ENCODE measurements at places on chromosomes 1 and 21.

- no peak for DNase-seq
Observed at GRCh38 chr1:32892368-32893197, 6.3 kb downstream of the HPCA start.

DNA sequence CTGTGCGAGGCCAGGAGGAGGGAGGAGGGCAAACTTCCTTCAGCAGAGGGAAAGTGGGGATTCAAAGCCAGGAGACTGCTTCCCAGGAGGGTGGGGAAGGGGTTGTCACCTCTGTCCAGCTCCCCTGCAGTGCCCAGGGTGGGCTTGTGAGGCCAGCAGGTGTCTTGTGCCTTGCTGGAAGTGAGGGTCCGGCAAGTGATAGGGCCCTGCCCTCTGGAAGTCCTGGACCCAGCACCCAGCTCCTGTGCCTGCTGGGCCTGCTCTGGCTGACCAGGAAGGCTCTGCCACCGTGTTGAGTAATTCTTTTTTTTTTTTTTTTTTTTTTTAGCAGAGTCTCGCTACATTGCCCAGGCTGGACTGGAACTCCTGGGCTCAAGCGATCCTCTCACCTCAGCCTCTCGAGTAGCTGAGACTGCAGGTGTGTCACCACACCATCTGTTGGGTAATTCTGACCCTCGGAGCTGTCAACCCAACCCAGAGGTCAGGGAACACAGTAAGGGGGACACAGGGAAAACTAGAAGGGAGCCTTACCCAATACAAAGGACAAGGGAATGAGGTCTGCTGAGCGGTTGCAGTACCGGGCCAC is 1.0 kb downstream of the BEST4 start:
- DNase-seq: no peak

- DNase-seq: no peak
Observed at GRCh38 chr1:109167001-109167506, 46.7 kb upstream of the SARS1 start.

GRCh38 chr1:63486629-63487028 is 36.4 kb downstream of the ITGB3BP start:
- no peak for DNase-seq

GRCh38 chr1:90505806-90506205 is 211.3 kb downstream of the BARHL2 start:
- no peak for DNase-seq

GRCh38 chr1:224497714-224498573 is 63.3 kb upstream of the WDR26 start:
- DNase-seq: peak; percentile 17

DNA sequence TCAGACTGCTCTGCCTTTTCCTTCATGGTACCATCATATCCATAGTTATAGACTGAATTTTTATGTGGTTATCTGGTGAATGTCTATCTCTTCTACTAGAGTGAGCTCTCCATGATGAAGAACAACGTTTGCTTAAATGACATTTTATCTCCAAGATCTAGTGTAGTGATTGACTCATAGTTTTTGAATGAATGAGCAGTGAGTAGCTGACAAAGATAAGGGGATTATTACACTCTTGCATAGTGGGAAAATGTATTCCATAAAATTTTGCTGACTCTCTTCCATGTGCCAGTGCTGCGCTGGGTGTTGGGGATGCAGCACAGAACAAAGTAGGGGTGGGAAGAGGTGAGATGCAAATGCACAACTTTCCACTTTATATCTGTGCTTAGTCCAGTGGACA is 147.7 kb downstream of the TGFB2 start:
- no peak for DNase-seq

DNA sequence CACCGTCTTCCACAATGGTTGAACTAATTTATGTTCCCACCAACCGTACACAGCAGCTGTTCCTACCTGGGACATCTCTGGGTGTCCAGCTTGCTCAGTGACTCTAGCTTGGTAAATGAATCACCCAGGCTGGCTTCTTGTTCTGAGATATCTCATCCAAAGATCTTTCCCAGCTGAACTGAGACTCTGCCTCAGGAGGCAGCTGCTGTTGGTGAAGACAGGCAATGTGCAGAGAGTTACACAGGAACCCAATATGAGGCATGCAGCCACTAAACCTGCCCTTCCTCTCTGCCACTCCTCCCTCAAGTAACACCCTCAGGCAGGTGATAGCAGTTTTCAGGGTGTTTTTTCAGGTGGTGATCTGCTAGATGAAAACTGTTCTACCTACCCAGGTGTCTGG is 14.0 kb upstream of the FOXO6 start:
- DNase-seq: no peak

DNA sequence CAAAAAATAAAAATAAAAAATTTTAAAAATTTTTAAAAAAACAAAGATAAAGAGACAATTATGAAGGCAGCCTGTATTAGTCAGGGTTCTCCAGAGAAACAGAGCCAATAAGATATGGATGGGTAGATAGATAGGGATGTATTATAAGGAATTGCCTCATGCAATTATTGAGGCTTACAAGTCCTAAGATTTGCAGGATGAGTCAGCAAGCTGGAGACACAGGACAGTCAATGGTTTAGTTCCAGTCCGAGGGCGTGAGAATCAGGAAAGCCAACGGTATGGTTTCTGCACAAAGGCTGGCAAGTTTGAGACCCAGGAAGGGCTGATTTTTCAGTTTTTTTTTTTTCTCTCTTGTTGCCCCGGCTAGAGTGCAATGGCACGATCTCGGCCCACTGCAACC is 24.1 kb upstream of the EIF4G3 start:
- DNase-seq: no peak

GRCh38 chr1:229567109-229567868 is 8.8 kb upstream of the ABCB10 start:
- DNase-seq: no peak

DNA sequence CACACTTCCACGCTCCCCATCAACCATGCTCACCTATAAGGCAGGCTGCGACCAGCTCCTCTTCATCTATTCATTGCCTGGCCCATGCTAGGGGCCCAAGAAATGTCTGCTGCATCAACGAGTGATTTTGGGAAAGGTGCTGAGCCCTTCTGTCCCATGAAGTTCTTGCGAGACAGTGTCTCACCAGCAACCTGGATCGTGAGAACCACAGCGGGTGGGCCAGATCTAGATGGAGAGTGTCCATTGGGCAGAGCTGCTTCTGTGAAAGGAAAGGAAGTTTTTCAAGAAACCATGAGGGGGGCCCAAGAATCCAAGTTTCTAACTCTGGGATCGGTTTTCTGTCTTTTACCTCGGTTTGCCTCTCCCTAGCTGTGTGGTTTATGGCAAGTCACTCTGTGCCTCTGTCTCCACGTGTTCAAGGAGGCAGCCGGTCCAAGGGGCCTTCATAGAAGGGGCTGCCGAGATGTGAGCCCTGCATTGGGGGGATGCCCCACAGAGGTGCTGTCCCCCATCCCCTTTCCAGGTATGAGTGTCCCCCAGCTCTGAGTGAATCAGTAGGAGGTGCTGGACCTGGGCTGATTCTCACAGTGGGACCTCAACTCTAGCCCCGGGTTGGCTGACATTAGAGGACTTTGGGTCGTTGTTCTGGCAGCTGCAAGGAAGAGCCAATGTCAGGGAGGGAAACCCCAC is 8.3 kb upstream of the PADI1 start:
- no peak for DNase-seq

DNA sequence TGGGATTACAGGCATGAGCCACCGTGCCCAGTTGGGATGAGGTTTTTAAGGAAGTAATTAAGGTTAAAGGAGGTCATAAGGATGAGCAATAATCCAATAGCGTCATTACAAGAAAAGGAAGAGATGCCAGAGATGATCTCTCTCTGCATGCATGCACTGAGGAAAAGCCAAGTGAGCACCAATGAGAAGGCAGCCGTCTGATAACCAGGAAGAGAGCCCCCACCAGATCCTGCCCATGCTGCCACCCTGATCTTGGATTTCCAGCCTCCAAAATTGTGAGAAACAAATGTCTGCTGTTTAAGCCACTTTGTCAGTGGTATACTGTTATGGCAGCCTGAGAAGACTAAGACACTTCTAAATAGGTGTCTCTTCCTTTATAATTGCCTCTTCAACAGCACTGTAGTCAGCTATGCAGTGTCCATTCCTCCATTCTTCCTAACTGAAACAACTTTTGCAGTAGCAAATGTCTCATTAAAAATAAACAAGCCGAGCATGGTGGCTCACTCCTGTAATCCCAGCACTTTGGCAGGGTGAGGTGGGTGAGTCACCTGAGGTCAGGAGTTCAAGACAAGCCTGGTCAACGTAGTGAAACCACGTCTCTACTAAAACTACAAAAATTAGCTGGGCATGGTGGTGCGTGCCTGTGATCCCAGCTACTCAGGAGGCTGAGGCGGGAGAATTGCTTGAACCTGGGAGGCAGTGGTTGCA is 216.2 kb upstream of the RUNX1 start:
- no peak for DNase-seq

DNA sequence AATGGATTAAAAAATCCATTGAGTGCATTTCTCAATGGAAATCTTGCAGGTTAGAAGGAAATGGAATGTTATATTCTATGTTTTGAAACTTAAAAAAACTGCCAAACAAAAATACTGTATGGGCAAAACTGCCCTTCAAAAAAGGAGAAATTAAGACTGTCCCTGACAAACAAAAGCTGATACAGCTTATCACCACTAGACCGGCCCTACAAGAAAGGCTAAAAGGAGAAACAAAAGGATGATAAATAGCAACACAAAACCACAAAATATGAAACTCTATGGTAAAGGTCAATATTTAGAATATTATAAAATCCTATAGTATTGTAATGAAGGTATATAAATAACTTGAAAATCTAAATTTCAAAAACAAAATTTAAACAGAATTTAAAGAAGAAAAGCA is 60.0 kb downstream of the SLC25A24 start:
- DNase-seq: no peak

DNA sequence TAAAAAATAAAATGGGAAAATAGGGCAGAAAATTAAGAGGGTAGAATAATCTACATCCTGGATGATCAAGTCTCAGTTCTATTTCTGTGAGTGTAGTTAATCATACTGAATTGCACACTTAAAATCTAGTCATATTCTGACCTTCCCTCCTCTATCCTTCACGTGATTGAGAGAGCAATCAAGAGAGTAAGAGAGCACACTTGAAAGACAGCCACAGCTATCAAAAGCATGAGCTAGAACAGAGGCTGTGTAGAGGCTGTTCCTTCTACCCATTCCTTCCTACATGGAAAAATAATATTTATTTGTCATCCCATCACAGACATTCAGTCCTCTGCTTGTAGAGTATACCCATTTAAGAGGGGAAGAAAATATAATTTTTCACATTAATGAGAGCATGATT is 52.4 kb downstream of the PHC2 start:
- DNase-seq: no peak

GRCh38 chr1:60037669-60038068 is 35.9 kb downstream of the C1orf87 start:
- DNase-seq: no peak

- DNase-seq: no peak
Observed at GRCh38 chr1:248165186-248165585, 9.4 kb upstream of the OR2M2 start.

DNA sequence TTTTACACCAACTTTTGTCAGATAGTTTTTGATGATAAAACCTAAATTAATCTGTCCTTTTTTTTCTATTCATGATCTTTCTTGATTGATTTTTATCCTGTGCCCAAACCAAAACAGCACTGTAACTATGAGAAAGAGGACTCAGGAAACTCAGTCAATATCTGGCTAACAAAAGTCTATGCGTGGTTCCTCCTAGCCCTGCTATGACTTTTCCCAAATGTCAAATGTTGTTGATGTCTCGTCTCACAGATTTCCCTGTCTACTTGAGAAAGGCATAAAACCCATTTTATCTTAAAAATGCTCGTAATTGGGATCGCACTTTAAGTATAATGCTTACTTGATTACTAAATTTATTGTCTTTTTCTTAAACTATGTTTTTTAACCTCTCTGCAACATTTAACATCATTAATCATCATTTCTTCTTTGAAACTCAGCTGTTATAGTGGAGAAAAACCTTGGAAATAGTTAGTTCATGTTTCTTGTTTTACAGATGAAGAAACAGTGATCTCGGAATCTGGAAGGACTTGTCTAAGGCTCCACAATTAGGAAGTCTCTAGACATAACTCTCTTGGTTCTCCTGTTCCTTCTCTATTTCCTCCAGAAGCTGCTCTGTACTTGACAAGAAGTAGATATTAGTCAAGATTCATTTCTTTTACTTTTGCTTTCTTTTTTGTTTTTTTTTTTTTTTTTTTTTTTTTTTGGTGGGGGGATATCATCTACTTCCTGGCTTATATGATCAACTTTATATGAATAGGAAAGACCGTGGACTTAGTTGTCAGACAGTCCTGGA is 26.2 kb upstream of the PTPRC start:
- no peak for DNase-seq

- no peak for DNase-seq
Observed at GRCh38 chr1:41813755-41814745, 104.7 kb downstream of the HIVEP3 start.

- no peak for DNase-seq
Observed at GRCh38 chr1:29811247-29811646, 574.9 kb downstream of the PTPRU start.

DNA sequence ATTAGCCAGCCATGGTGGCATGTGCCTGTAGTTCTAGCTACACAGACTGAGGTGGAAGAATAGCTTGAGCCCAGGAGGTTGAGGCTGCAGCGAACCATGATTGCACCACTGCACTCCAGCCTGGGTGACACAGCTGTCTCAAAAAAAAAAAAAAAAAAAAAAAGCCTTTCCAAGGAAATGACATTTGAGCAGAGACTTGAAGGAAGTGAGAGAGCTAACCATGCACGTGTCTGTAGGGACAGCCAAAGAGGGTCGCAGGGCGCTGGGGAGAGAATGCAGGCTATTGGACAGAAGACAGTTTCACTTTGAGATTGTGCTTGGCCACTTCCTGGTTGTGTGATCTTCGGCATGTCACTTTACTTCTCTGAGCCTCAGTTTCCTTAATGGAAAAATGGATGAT is 6.8 kb downstream of the HCRTR1 start:
- DNase-seq: no peak

DNA sequence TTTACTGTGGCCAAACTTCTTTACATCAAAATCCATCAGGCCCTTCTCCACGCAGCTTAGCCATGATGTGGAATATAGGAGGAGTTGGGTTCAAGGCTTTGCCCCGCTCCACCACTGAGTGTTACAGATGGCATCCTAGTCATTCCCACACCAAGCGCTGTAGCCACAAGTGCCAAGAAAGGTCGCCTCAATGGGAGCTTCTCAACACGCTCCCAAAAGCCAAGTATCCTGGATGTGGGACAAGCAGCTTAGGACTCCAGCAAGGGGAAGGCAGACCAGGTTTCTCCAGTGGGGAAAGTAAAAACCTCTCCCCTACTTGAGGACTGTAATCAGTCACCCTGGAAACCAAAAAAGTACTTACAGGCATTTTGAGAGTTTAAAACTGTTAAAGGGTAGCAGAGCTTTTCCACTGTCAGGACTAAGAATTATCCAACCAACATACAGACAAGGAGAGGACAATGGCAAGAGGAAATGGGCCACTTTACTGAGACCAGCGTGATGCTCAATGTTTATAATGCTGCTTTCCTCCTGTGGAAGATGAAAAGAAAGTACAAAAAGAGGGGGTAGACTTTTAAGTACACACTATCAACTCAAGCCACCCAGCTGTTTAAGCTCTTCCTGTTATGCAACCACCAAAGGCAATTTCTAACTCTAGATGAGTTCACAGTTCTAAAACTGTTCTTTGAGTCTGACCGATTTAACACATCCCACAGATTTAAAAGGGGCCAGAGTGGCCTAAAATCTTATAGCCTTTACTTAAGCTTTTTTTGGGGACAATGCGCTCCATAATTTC is 120.7 kb upstream of the KRTAP19-8 start:
- DNase-seq: peak; percentile 40

- DNase-seq: no peak
Observed at GRCh38 chr1:218383051-218383450, 37.9 kb downstream of the TGFB2 start.
